Activated T-cell treated with anti-CD3 and anti-CD28 coated beads, Interleukin-2, amount 50 U/mL, for 24 hours (primary cell): ENCODE measurements at places on chromosomes 12 and 14.

- DNase-seq, result no peak
Observed at GRCh38 chr12:5010151-5010550, 33.5 kb upstream of the KCNA5 start.

DNA sequence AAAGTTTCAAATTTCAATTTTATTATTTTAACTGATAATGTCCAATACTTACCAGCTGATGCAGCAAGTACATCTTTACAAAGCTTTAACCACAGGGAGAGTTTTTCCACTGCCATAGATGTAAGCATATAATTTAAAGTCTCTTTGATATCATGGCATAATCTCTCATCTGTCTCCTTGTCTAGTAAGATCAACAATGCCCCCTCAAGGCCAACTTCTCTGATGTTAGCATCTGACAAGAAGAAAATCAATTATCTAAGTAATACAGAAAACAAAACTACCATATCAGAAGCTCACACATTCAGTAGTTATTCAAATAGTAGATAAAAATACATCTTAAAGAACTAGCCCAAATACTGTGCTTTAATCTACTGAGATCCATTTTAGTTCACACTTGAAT lies 94.2 kb downstream of the HEATR5A start:
- DNase-seq, result no peak

DNA sequence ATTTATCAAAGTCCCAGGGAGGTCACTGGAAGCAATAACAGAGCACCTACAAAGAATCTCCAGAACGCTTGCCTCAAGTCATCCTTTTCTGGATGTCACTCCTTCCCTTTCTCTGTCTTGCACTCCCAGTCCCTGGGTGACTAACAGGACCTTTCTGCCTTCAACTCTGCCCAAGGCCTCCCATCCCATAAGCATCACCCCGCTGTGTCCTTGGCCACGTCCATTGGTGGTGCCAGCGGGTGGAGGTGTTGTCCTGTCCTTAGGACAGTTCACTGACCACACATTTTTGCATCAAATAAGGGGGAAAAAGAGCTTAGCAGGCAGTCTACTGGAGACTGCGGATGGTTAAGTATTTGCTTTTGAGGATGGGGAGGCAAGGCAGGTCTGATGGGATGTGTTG lies 23.6 kb upstream of the PLEK2 start:
- DNase-seq, result no peak

DNA sequence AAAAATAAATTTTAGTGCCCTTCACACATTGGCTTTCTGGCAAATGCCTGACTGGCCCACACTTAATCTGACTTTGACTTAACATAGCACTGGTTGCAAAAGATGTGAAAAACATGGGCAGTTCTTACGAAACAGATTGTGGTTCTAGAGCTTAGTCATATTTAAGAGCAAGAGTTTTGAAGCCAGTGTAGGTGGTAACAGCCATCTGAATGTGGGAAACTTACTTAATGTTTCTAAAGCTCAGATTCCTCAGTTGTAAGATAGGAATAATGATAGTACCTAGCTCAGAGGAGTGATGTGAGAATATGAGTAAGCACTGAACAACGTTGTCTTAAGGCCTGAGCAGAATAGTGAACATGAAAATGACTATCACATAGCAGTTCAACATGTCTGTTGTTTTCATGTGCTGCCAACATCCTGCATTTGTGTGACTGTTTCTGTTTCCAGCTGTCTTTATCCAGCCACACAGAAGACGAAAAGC lies 262.7 kb downstream of the SYT1 start:
- DNase-seq, result no peak

GRCh38 chr12:119602734-119603094 lies 9.1 kb downstream of the TMEM233 start:
- DNase-seq, result no peak

- DNase-seq, result no peak
Observed at GRCh38 chr14:85281921-85282320, 248.0 kb upstream of the FLRT2 start.

GRCh38 chr14:99643343-99643742 lies 1.6 kb upstream of the HHIPL1 start:
- no peak for DNase-seq

GRCh38 chr12:120737557-120738251 lies 12.1 kb downstream of the ACADS start:
- DNase-seq, result no peak

GRCh38 chr14:29216268-29217232 lies 450.0 kb downstream of the FOXG1 start:
- DNase-seq, result no peak

DNA sequence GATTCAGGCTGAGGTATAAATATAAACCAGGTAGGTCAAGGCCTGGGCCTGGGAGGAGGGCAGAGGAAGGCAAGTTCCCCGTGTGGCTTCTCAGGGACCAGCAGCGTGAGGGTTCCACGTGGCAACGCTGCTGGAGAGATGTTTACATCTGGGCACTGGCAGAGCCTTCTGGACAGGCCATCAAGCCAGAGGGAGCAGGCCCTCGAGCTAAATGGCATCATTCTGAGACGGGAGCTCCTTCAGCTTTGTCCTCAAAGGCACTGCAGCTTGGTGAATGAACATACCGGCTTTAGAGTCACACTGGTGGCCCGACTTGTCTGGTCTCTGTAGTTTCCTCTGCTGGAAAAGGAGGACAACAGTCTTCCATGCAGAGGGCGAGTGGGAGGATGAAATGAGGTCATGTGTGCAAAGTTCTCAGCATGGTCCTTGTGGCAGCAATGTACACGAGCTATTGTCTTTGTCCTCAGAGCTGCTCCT lies 231.3 kb downstream of the ZFP36L1 start:
- DNase-seq, result no peak

DNA sequence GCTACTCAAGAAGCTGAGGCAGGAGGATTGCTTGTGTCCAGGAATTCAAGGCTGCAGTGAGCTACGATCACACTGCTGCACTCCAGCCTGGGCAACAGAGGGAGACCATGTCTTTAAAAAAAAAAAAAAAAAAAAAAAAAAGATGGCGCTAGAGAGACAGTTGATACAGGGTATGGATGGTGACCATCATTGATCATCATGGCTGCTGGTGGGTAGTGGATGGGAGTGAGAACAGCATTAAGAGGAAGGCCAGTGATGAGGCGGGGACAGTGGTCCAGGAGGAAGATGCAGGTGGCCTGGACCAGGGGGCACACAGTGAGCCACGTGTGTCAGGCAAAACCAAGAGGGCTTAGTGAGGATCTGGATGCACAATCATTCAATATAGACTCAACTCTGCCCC lies 26.8 kb upstream of the MAP1LC3B2 start:
- DNase-seq, result no peak

GRCh38 chr12:115044073-115044472 lies 360.1 kb upstream of the TBX3 start:
- no peak for DNase-seq
